BJ (cell line): ENCODE measurements at places on chromosomes 11 and 22.

GRCh38 chr11:86370922-86371594 lies 3.6 kb upstream of the CCDC81 start:
- peak; percentile 1 for DNase-seq

- DNase-seq: no peak
These were observed 3.5 kb upstream of the POU2F3 start for GRCh38 chr11:120236169-120237107.

GRCh38 chr11:112522536-112522935 lies 261.9 kb upstream of the PLET1 start:
- no peak for DNase-seq

DNA sequence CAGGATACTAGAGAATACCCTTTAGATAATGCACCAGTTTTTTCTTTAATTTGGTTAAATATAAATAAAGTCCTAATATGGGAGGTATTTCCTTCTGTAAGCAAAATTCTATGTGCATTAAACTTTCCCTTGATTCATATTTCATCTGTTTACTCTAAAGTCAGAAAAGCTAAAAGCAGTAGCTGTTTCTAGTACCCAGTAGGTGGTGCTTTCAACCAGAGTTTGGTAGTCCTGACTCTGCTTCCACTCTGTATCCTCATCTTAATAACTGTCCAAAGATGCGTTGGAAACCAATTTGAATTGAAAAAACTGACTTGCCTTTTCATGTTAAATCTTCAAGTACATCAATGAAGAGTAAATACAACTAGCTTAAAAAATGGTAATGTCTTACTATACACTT lies 1065.2 kb downstream of the JRKL start:
- no peak for DNase-seq

- no peak for DNase-seq
These were observed 854.5 kb downstream of the BRD1 start for GRCh38 chr22:48972979-48973693.

DNA sequence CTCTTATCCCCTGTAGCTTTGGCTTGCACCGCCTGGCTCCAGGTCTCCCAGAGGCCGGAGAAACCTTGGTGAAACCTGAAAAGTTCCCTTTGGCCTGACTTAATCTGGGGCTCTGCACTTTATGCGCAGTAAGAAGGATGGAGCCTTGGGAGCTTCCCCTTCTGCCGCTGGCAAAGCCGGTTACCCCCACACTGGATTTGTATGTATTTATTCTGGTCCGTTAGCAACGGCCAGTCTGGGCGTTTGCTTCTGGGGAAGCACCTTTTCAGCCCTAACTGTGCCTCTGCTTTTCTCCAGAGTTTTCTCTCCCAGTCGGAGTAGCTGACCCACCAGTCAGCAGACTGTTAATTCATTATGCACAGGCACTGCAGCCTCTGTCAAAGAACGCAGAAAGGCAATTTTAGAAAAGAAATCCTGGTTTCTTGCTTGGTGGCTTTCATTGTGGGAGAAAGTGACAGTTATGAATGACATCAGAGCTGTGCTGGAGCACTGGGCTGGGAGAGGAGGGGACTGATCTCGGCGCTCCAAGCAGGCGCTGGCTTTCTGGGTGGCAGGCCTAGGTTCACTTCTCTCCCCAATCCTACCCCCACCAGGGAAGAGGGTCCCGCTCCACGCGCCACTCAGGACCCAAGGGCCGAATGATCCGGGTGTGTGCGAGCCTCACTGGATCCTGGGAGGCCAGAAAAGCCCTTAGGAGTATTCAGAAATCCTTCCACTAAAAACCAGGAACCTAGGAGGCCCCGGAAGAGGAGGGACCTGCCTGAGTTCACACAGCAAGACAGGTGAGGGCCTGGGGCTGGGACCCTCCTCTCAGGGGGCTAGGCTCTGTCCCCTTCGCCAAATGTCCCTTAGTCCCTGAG lies 70.2 kb downstream of the RTL6 start:
- no peak for DNase-seq

GRCh38 chr11:102799681-102800340 lies 1.9 kb upstream of the MMP1 start:
- DNase-seq: peak; percentile 12

DNA sequence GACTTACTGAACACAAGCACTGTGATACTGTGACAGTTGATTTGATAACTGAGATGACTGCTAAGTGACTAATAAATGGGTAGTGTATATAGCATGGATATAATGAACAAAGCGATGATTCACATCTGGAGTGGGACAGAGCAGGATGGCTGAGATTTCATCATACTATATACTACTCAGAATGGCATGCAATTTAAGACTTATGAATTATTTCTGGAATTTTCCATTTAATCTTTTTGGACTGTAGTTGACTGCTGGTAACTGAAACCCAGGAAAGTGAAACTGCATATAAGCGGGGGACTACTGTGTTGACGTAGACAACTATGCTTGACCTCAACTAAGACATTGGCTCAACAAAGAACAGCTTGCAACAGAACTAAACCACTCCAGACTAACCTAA lies 20.0 kb upstream of the NUCB2 start:
- DNase-seq: peak; percentile 84

GRCh38 chr11:77193911-77194830 lies 66.1 kb downstream of the MYO7A start:
- DNase-seq: no peak

GRCh38 chr22:37608477-37609239 lies at the start of gene GGA1:
TSS of gene GGA1 (plus strand) at chr22:37608834. CDS start at chr22:37608861, 27 bp downstream.
- peak; percentile 80 for DNase-seq

DNA sequence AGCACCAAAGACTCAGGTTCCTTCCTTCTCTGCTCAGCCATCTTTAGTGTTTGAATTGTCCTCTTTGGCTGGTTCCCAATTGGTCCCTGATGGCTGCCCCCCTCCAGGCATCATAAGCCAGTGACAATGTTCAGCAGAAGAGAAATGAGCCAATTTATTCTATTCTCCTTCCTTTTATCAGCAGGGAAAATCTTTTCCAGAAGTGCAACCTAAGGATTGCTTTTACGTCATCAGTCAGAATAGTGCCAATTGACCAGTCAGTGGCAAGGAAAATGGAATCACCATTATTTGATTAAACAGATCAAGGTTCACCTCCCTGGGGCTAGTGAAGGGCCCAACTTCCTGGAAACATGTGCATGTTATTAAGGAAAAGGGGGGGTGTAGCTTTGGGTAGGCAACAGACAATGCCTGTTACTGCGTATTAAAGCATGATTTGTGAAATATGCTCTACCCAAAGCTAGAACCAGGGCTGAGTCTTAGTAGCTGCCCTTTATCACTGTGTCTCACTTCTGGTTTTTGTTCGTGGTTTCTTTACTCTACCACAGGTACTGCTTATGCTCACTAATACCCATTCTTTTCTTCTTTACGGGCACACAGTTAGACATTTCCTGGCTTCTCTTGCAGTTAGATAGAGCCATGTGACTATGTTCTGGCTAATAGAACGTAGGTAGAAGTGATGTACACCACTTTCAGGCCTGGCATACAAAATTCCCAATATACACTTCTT lies 12.6 kb upstream of the DBX1 start:
- DNase-seq: no peak

DNA sequence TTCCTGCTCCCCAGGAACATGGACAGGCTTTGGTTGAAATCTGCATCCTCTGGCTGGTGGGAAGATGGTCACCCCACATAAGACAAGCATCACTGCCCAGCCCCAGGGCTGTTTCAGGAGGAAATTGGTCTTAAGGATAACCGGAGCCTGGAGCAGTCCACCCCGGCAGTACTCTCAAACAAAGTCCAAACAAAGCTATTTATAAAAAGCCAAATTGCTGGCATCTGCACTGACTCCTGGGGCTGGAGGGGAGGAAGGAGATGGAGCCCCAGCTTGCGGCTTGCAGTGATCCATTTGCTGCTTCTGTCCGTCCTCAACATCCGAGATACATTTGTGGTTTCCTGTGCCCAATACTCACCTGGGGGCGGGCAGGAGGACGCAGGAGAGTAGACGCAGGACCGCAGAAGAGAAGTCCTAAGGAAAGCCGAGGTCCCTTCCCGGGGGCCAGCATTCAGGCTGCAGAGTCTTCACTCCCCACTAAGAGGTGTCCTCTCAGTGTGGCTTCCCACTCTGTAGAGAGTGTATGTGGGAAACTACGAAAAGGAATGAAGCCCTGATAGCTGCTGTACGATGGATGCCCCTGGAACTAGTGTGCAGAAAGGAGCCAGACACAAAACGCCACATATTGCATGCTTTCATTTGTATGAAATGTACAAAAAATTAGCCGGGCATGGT lies 107.3 kb upstream of the FGF3 start:
- DNase-seq: no peak

DNA sequence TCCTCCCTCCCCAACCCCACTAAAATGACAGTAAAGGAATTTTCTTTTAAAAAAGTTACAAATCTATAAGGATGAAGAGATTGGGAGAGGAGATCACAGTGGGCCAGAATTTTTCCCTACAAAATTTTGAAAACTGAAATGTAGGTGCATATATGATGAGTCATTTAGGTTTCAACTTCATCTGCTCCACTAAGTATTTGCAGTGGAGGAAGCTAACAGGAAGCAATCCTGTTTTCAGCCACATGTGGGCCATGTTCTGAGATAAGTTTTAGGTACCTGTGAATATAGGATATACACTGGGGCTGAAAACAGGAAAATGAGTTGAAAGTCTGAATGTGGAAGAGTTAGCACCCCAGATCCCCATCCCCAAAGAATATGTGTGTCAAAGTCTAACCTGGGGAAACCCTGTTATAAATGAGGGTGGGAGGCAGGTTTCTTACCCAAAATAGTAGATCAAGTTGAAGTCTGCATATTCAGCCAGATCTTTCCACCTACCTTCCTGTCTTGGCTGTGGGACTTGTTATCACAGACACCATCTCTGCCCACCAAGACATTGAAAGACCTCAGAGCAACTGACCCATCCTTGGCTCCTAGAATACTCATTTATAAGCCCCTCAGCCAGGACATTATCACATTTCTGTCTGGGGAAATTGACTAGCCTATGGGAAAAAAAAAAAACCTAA lies 87.3 kb downstream of the PACS1 start:
- DNase-seq: no peak

GRCh38 chr11:93132836-93133235 lies 65.0 kb downstream of the SLC36A4 start:
- DNase-seq: no peak

DNA sequence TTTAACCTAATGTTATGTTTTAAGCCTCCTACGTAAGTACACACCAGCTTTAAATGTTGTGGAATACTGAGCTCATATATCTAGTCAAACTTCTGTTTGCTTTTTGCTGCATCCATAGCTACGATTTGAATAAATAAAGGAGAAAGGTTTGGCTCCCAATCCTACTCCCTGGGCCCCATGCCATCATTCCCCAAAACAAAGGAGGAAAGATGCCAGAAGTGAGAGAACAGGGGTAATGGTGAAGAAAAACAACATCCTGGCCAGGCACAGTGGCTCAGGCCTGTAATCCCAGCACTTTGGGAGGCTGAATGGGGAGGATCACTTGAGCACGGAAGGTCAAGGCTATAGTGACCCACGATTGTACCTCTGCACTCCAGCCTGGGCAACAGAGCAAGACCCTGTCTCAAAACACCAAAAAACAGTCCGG lies 26.5 kb downstream of the SCGB1A1 start:
- DNase-seq: no peak

DNA sequence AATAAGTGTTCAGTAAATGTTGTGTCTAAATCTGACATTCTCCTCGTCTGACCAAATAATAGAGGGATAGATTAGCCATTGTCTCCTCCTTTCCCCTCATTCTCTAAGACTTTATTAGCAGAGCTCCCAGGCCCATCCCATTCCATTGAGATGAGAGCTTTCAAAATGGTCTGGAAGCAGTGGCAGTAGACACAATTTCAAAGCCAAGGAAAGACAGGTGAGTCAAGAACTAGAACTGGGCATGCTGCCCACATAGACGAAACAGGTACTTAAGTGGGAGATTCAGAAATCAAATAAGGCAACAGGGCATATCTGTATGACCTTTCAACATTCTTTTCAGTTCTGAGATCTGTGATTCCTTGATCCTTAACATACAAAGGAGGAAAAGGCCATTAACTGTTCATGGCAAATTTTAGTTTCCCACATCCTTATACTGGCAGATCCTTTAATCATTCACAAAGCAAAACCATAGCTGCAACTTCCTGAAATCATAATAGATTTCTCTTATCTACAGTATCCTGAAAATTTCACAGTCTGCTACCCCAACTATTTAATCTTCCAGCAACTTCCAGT lies 96.6 kb upstream of the KCNA4 start:
- no peak for DNase-seq

GRCh38 chr11:108364159-108364558 lies 103.2 kb downstream of the C11orf65 start:
- DNase-seq: peak; percentile 13

- no peak for DNase-seq
These were observed 36.0 kb upstream of the LDLRAD3 start for GRCh38 chr11:35907648-35908431.

DNA sequence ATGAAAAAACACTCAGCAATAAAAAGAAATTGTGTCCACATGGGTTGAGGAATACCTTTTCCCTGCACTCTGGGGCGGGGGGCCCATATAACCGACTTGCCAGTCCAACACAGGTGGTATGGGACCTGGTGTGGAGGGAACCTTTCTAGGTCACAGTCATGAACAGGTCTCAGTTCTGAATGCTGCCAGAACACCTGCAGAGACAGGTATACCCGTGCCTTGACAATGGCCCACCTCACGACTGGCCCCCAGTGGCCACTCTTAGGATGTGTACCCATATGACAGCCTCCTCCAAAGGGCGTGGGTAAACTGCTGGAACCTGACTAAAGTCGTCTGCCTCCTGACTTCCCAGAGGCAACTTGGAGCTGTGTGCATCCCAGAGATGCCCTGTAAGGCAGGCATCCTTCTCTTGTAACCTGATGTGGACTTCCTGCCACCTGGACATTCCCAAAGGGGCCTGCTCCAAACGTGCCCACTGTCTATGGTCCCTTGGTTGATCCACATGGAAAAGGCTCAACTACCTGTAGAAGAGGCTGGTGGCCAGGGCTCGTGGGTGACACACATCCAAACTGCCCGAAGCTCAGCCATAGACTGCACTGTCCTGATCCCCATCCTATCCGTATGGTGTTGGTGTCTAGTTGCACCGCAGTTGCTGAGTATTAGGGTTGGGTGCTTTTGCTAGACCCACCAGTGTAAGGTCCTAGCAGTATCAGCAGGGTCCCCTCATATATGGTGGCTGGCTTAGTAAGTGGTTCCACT lies 859.3 kb downstream of the BRD1 start:
- DNase-seq: no peak

GRCh38 chr22:24810043-24810749 lies 4.2 kb downstream of the SGSM1 start:
- DNase-seq: no peak

GRCh38 chr22:49946612-49947295 lies 13.8 kb upstream of the PIM3 start:
- DNase-seq: no peak

GRCh38 chr22:44627521-44628139 lies 74.4 kb upstream of the PRR5 start:
- no peak for DNase-seq

GRCh38 chr11:57095417-57095816 lies 86.3 kb upstream of the LRRC55 start:
- no peak for DNase-seq
